ENCODE measurements at places on chromosomes 6 and 20.
A peak's percentile ranks its signal among the peaks of the same experiment; 100 is the strongest.

DNA sequence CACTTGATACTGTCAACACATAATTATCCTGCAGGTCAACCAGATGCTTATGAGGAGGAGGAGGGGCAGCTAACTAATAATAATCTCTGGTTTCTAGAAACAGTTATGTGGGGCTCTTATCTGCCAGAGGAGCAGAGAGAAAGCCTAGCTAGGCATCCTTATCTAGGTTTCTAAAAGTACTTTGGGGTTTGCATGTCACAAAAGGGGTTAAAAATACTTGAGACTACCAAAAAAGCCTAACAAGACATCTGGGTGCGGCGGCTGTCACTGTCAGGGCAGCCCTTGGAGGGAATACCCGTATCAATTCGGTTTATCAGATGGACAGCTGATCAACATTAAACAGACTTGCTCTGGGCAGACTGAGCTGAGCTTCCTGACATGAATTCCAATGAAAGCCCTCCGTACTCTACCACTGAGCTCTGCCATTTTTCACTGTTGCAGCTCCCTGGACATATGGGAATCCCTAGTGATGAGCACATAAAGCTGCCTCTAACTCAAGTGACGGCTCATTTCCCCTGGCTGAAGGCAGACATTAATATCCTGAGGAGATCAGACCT is 166.6 kb downstream of the PDSS2 start:
- DNase-seq: no peak

GRCh38 chr6:50093938-50094272 is 44.2 kb upstream of the DEFB112 start:
- no peak for DNase-seq

- DNase-seq: no peak
These were observed 35.3 kb downstream of the CD2AP start for GRCh38 chr6:47512872-47513271.

DNA sequence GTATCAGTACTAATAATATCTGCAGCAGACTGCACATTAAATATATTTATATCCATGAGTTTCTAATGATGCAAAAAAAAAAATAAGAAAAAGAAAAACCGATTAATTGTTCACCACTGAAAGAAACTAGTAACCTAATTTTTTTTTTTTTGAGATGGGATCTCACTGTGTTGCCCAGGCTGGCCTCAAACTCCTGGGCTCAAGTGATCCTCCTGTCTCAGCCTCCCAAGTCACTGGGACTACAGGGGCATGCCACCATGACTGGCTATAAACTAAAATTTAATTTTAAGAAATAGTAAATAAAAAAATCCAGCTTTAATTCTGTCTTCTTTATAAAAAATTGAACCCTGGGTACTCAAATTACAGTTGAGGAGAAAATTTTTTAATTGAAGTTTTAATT is 358.2 kb downstream of the QKI start:
- DNase-seq: no peak

DNA sequence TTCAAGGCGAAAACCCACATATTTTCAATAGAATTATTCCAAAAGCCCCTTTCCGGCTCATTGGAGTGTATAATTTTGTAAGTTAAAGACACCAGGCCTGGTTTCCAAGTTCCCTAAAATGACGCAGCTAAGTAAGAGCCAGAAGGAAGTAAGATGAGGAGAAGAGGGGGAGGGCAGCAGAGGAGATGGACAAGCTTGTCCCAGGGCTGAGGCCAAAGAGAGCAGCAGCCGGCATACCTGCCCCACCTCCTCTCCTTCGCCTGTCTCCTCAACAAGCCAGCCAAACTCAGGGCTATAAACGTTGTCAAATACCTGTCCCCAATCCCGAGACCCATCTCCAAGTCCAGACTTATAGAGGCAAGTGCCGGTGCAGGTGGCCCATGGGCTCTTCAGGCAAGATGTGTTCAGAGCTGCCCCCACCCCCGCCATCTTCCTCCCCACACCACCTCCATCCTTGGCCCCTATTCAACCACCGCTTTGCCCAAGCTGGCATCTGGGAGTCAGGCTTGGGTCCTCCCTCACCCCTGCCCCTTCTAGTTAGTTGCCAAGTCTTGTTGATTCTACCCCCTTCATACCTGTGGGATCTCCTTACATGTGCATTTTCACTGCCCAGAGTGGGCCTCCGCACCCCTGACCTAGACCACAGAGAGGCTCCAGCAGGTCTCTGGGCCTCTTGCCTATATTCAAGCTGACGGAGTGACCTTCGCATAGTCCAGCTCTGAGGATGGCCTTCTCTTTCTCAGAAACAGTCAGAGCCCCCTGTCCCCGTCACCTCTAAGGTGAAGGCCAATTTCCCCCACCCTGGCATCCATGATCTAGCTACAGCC is 75.7 kb upstream of the SIRPA start:
- DNase-seq: no peak

GRCh38 chr20:31516651-31517050 is 2.4 kb downstream of the HM13 start:
- DNase-seq: no peak

GRCh38 chr6:146923205-146923833 is 280.9 kb upstream of the STXBP5 start:
- no peak for DNase-seq

DNA sequence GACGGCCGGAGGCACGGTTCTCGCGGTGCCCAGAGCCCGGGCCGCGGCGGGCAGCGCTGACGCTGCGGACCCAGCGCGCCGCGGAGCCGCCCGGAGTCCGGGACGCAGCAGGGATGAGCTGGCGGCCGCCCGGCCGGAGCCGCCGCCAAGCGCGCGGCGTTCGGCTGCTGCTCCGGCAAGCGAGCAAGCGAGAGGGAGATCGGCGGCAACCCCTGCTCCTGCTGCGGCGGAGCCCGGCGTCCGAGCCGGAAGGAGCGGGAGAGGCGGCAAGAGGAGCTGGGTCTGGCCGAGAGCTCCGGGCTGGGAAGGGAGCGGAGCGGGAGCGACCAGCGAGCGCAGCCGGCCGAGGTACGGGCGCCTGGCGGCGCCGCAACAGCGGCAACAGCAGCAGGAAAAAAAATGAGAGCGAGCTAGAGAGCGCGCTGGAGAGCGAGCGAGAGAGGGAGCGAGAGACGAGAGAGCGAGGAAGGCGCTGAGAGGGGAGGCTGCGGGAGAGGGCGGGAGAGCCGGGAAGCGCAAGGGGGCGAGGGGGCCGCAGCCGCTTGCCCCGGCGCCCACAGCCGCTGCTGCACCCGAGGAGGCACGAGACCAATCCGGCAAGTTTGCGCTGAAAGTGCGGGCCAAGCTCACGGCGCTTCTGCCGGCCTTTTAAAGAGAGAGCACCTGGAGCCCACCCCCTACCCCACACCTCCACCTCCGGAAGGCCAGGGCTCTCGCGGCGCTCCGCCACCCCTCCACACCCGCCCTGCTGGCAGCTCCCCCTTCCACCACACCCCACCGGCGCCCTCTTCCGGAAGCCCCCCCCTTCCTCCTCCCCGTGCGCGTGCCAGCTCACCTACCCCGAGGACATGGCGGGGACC is 496 bp downstream of the GRM4 start:
- peak; percentile 46 for DNase-seq

DNA sequence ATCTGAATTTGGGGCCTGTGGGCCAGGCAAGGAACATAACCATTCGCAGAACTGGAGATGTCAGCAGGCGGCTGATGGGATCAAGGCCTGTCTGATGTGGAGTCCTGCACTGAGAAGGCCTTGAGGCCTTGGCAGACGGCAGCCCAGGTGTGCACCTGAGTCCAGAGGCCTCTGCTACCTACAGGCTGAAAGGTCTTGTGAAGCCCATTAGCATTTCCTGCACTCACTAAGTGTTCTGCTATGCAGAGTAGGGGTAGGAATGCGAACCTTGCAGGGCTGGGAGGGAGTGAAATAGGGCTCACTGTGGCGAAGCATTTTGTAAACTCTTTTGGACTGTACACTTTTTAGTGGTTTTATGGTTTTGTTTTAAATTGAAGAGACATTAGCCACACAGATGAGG is 48.3 kb upstream of the RNF24 start:
- DNase-seq: no peak

GRCh38 chr20:36461600-36462439 is 79.5 kb upstream of the MYL9 start:
- peak; percentile 47 for DNase-seq

GRCh38 chr6:133542056-133542821 is 301.1 kb downstream of the EYA4 start:
- DNase-seq: no peak

GRCh38 chr6:94894300-94894699 is 683.0 kb upstream of the MANEA start:
- DNase-seq: no peak

- DNase-seq: no peak
These were observed 1117.9 kb upstream of the FLRT3 start for GRCh38 chr20:15455279-15455678.

- no peak for DNase-seq
These were observed 754.6 kb downstream of the KIF16B start for GRCh38 chr20:15818651-15819071.

DNA sequence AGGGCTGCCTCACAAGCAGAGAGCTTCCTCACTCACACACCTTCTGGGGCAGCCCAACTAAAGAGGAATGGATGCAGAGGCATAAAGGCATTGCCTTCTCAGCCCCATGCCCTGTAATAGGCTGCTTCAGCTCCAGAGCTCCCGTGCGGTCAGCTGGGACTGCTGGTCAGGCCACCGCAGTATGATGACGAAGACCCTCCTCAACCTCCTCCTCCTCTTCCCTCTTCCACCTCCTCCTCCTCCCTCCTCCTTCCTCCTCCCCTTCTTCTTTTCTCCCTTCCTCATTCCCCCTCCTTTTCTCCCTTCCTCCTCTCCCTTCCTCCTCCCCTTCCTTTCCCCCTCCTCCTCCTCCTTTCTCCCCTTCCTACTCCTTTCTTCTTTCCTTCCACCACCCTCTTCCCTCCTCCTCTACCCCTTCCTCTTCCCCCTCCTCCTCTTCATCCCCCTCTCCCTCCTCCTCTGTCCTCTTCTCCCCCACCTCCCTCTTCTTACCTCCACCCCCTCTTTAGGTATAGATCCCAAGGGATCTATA is 465.3 kb upstream of the CDH4 start:
- DNase-seq: no peak

DNA sequence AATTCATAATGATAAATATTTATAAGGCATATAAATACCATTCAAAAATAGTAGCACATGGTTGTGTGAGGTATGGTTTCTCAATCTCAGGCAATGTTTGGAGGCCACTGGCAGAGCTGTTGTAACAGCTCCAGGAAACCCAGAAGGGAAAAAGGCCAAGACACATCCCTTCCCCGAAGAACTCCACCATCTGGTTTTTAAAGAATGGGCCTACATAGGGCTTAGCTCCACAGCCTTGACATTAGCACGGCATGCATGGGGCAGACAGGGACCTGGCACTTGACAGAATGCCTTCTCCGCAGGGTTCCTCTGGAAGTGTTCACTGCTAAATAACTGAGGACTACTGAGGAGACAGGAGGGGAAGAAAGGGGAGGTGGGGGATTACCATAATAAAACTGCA is 16.1 kb upstream of the FOXO3 start:
- DNase-seq: no peak

- DNase-seq: no peak
These were observed 340.1 kb downstream of the PHF3 start for GRCh38 chr6:63975699-63976098.

GRCh38 chr6:135229996-135230395 is 48.9 kb downstream of the MYB start:
- DNase-seq: no peak

DNA sequence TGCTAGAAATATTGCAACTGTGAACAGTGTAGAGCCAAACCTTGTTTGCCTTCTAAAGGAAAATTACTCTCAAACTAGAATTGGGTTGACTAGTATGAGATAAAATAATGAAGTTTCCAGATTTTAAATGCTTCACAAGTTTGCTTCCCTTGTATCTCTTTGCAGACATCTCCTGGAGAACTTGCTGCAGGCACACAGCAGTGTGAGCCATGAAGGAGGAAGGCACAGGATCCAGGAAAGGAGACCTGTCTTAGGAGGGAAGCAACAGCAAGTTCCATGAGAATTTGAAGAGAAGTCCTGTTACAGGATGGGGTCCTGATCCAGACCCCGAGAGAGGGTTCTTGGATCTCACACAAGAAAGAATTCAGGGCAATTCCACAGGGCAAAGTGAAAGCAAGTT is 115.9 kb downstream of the BMP7 start:
- no peak for DNase-seq

DNA sequence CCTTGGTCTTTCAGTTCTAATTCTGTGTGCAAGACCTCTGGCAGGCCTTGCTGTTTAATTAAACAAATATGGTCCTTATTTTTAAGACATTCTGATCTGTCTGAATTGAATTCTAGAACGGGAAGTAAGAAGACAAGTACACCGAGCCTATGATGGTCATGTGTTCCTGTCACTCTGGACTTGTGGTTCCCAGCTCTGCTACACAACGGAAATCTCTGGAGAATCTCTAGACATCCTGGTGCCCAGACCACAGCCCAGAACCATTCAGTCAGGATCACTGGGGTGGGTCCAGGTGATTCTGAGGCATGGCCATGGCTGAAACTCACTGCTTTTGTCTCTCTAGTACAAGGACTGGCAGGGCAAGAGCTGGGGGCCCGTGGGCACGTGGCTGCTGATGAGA is 15.9 kb upstream of the KCNK16 start:
- no peak for DNase-seq

DNA sequence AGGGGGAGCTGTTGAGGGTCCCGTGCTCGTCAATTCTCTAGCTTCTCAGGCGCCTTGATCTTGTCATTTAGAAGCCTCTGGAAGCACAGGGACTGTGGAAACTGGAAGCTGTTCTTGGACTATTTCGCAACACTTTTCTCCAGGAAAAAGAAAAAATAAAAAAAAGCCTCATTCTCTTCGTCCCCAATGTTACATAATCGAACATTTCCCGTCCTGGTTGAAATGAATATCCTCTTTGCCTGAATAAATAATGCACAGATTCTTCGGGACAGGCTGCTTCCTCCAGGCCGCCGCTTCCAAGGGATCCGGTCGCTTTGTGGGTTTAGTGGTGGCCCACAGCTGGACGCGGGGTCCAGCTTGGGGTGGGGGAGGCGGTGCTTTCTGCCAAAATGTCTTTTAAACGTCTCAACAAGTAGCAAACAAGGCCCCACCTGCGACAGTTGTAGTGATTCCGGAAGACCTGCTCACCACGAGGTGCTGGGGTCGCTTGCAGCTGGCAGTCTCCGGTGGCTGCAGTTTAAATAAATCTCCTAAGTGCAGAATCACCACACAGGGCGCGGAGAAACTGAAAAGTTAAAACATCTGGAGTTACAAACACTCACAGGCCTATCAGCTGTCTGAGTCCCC is 125.9 kb upstream of the ESR1 start:
- no peak for DNase-seq

All from stimulated activated CD4-positive, alpha-beta T cell treated with anti-CD3 and anti-CD28 coated beads, Interleukin-4, amount 100 ng/mL, for 1 hour (primary cell).